HFFc6 (cell line): ENCODE measurements at places on chromosomes 4 and X.

DNA sequence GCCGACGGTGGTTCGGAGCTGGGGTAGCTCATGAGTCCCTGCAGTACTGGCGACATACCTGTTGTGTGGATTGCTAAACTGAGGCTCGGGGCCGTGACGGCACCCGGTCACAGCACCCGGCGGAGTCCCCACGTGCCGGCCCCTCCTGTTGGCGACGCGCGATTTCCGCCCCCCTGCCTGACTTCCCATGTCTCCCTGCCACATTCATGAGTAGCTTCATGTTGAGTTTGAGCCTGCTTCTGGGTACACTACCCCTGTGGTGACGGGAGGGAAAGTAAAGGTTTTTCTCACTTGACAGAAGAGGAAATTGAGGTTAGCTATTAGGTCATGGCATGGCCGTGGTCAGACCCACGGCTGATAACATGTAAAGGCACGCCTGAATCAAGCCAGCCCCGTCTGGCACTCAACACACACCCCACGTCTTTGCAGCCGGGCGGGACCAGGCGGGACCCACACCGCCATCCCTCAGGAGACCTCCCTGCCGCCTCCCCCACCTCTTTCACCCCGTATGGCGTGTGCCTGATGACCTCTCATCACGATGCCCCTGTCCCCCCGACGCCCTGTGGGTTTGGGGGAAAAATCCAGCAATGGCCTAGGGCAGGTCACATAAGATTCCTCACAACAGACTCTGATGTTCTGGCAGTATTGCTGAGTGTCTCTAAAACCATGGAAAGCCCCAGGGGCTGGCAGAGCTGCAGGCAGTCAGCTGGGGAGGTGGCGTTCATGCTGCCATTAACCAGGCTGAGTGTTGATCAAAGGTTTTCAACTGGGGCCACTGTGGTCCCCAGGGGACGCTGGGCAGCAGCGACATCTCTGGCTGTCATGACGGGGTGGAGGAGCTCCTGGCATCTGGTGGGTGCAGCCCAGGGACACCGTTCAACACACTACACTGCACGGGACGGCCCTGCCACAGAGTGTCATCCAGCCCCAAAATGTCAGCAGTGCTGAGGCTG, 29.2 kb downstream of the P2RY8 start:
- DNase-seq, result no peak

DNA sequence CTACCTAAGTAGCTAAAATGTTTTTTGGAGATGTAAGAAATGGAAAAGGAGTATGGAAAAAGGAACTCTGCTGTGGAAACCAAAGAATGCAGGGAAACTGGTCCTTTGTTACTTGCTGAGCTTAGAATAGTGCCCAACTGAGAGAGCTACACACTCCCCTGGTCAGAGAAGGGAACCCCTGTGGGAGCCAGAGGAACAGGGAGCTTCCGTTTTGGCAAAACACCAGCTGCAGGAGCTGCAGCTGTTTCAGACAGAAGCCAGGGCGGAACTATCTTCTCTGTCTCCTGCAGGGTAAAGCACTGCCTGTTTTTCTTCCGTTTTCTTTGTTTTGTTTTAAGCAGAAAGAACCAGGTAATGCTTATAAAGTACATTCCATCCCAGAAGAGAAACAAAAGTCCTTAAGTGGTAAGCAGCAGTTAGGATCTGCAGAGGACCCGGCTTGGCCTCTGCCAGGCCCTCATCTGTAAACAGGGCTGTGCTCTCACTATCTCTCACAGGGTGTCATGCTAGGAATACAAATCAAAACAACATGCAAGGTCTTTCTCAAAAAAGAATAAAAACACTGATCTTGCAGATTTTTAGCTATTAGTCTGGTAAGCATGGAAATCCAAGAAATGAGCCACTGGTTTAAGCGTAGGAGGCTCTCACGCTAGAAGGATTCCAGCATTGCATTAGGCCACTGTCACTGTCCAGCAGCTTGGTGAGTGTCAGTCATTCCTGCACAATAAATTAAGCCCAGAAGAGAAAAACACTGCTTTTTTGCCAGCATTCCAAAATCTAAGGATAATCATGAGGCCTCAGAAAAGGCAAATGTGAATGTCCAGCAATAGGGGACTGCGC, 76.1 kb downstream of the CHST7 start:
- DNase-seq, result no peak

GRCh38 chr4:178599521-178599920, 1157.3 kb upstream of the AGA start:
- DNase-seq, result no peak

DNA sequence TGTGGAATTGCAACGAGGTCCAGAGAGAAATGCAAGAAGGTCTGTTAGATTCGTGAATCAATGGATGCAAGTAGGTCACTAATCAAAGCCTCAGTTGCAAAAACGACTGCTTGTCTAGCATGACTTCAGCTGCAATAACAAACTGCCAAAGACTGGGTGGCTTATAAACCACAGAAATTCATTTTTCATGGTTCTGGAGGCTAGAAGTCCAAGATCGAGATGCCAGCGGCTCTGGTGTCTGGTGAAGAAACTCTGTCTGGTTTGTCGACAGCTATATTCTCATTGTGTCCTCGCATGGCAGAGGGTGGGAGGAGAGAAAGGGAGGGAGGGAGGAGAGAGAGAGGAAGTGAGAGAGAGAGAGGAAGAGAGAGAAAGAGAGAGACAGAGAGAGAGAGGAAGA, 114.7 kb downstream of the MXRA5 start:
- no peak for DNase-seq

DNA sequence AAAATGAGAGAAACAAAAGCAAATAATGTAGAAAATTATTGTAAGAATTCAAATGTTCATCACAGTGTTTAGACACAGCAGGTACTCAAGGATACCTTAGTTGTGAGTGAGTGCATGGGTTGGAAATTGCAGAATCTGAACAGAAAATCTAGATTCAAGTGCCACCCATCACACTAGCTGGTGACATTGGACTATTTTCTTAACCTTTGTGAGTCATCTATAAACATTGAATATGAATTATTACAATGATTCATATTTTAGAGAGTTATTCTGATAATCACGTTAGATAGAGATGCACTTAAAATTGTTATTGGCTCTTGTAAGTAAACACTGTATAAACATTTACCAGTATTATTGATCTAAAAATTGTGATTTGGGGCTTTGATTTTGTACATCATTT, 1113.1 kb downstream of the STIM2 start:
- no peak for DNase-seq

- no peak for DNase-seq
Observed at GRCh38 chr4:94913316-94913715, 155.6 kb downstream of the BMPR1B start.

GRCh38 chrX:53483838-53484405, 49.8 kb upstream of the HSD17B10 start:
- DNase-seq, result peak; percentile 8

DNA sequence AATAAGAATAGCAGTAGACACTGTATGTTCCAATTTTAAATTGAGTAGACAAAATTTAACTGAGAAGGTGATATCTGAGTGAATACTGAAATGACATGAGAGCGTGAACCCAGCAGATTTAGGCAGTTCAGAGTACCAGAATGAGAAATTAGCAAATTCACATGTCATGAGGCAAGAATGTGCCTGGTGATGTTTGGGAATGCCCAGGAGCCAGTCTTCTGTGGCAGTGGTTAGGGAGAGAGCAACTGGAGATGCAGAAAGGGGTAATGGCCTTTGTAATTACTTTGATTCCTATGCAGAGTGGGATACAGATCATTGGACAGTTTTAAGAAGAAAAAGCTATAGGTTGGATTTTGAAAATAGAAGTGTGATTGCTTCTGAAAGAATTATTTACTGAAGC, 621.9 kb downstream of the TECRL start:
- no peak for DNase-seq
